NCI-H1436 (cell line): ENCODE measurements at places on chromosomes 5 and 9.

DNA sequence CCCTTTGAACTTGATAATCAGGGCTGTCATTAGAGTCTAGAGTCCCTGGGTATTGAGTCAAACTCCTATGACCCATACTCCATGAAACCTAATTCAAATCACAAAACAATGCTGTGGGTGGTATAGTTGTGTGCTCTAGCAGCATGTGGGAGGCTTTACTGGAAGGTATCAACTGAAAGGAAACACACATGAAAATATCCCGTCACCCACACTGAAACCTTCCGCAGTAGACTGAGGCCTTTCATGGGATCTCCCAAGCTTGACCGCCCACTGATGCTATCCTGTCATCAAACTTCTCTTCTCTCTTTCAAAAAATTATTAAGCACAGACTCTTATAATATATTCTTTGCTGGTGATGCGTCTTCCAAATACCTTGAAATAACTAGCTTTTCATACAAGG is 569.1 kb upstream of the MEF2C start:
- no peak for DNase-seq

DNA sequence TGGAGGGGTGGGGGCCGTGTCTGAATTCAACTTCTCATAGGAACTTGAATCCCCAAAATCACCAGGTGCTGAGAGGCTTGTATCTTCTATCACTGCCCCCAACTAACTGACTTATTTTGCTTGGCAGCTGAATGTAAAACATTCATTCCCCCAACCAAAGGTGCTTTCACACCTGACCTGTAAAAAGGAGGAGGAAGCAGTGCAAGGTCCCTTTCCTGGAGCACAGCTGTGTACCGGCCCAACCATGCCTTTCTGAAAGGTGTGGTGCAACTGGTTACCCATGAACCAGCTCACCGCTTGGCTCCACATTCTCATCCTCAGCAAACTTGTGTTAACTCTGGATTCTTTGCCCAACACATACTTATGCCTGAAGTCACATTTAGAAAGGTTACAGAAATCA is 34.7 kb downstream of the TMEM167A start:
- no peak for DNase-seq

DNA sequence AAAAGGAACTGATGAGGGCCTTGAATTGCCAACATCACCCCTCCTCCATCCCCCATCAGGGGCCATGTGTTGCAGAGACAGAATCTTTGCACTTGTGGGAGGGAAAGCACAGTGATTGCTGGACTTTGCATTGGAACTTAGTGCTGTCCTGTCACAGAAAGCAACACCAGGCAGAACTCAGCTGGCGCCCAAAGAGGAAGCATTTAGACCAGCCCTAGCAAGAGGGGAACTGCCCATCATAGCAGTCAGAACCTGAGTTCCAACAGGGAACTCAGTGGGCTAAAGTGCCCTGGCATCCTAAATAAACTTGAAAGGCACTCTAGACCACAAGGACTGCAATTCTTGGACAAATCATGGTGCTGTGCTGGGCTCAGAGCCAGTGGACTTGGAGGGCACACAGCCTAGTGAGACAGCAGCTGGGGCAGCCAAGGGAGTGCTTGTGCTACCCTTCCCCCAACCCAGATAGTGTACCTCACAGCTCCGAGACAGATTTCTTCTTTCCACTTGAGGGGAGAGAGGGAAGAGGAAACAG is 128.1 kb downstream of the ACTL7B start:
- no peak for DNase-seq

DNA sequence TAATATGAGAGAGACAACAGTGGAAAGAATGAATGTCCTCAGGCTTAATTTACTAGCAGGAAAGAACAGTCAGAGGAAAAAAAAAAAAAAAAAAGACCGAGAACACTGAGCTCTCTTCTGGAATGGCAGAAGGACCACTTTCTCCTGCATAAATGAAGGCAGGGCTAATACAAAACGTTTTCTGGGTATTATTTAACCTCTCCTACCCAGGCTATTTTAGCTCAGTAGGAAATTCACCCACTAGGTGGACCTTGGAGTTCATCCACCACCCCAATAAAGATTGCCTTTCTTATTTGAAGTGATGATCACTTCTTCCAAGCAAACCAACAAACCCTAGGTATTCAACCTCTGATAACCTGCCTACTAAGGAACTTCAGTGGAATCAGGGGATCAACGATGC is 3.7 kb downstream of the GLIS3 start:
- no peak for DNase-seq

DNA sequence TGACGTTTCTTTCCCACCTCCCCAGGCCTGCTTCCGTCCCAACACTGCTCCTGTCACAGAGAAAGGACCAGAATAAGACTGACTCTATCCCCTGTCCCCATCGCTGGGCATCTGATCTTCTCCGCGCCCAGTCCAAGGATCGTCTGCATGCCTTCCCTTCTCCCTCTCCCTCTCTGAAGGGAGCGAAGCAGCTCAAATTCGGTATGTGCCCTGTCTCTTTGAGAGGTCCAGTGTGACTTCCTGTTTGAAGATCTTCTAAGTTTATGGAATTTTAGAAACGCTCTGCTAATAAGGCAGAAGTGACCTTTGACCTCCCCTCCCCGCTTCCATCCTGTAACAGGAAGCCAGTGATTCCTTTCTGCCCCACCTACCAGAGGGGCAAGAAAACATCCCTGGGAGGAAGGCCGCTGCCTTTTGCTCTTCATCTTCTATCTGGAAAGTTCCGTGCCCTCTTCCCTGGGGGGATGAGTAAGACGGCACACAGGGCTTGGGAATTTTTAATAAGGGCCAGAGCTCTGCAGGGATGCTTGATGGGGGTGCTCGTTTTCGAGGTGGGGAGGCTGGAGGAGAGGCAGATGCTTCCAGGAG is 40.7 kb upstream of the RNU6ATAC start:
- DNase-seq: no peak

- DNase-seq: no peak
These were observed 63.7 kb downstream of the GLIS3 start for GRCh38 chr9:4235871-4236804.

- no peak for DNase-seq
These were observed 3.5 kb upstream of the HRH2 start for GRCh38 chr5:175654339-175654738.

DNA sequence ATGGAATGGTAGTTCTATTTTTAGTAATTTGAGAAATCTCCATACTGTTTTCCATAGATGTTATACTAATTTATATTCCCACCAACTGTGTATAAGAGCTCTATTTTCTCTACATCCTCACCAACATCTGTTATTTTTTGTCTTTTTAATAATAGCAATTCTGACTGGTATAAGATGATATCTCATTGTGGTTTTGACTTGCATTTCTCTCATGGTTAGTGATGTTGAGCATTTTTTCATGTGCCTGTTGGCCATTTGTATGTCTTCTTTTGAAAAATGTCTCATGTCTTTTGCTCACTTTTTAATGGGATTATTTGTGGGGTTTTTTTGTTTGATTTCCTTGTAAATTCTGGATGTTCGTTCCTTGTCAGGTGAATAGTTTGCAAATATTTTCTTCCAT is 154.4 kb downstream of the ZSWIM6 start:
- DNase-seq: no peak

DNA sequence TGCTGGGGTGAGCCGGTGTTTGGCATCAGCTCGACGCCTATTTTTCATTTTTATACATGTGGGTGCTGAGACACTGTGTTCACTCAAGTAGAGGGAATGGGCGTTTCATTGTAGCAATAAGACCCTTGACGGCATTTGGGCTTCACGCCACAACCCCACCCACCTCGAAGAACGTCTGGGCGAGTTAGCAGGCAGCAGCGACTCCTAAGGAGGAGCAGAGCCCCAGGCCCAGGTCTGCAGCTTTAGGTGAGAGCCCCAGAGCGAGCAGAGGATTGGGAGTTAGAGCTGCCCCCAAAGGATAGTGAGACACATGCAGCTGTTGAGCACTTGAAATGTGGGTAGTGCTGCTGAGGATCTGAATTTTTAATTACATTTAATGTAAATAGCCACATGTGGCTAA is 1.6 kb upstream of the ZFP62 start:
- no peak for DNase-seq

DNA sequence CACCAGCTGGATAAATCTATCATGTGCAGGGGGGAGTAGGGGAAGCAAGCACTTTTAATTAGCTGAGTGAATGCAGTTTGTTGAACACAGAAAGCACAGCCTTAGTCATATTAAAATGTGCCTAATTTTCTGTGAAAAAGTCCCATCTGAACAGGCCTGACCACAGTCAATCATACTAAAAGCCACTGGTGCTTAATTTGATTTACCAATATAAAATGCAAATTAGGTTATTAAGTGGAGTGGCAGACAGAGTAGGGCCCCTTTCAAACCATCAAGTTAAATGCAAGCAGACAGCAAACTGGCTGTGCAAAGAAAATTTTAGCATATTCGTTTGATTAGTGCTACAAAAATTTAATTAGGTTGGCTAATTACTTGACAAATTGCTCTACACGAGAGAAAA is 176.1 kb downstream of the ISL1 start:
- no peak for DNase-seq

DNA sequence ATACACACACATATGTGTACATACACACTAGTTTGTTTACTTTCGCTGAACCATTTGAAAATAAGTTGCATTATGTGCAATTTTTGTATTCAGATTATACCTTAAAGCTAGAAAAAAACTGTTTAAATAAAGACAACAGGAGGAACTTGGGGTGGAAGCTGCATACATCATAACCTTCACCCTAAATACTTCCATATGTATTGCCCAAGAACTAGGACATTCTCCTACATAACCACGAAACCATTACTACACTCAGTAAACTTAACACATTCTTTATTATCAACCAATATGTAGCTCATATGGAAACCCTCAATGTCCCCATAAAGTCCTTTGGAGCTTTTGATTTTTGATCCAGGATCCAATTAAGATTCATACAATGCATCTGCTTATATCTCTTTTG is 83.3 kb downstream of the GIN1 start:
- DNase-seq: no peak

DNA sequence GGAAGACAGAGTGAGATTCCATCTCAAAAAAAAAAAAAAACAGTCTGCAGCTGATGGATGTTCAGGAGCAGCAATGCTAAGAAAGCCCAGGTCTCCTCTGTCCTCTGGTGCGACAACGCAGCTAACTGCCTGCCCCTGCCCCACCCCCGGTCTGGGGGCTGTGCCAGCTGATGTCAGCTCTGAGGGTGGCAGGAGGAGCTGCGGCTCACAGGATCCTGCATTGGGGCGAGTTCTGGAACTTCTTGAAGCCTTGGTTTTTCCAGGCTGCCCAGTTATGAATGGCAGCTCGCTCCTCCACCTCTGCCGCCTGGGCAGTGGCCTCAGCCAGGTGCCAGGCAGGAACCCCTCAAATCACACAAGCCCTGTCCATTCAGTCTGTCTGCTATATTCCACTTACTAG is 113.5 kb downstream of the ROR2 start:
- DNase-seq: no peak

GRCh38 chr5:179120951-179121666 is 60.9 kb downstream of the ZNF354C start:
- DNase-seq: no peak

DNA sequence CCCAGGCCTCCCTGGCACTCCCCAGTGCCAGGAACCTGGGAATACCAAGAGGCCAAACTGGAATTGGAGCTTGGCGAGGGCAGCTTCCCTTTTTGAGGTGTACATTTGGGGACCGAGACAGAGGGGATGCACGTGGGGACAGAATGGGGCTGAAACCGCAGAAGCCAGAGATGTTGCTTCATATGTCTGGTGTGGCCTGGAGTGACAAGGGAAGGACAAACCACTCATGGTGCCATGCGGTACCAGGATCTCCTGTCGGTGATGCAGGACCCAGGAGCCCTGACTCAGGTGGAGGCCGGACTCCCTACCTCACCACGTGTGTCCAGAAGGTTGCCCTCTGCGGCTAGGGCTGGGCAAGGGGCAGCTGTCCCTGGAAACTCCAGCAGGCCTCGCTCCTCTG is 4.0 kb upstream of the CSF2 start:
- DNase-seq: no peak

- no peak for DNase-seq
These were observed 97.0 kb downstream of the MEF2C start for GRCh38 chr5:88785746-88786565.

GRCh38 chr9:23587903-23588302 is 238.1 kb downstream of the ELAVL2 start:
- no peak for DNase-seq

DNA sequence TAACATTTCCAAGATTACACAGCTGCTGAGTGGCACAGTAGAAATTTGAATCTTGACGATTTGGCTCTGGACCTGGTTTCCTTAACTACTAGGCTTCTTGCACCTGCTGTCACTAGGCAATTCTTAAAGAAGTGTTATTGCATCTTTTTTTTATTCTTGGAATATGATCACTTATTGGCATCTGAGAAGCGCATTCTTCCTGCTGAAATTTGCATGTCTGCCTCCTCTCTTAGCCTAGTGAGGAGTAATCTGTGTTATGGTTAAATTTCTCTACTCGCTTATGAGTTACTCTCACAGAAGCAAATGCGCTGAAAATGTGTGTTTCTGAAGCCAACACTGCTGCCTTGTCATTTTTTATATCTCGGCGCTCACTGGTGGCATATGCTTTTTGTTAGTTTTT is 89.3 kb downstream of the WDR41 start:
- DNase-seq: no peak

DNA sequence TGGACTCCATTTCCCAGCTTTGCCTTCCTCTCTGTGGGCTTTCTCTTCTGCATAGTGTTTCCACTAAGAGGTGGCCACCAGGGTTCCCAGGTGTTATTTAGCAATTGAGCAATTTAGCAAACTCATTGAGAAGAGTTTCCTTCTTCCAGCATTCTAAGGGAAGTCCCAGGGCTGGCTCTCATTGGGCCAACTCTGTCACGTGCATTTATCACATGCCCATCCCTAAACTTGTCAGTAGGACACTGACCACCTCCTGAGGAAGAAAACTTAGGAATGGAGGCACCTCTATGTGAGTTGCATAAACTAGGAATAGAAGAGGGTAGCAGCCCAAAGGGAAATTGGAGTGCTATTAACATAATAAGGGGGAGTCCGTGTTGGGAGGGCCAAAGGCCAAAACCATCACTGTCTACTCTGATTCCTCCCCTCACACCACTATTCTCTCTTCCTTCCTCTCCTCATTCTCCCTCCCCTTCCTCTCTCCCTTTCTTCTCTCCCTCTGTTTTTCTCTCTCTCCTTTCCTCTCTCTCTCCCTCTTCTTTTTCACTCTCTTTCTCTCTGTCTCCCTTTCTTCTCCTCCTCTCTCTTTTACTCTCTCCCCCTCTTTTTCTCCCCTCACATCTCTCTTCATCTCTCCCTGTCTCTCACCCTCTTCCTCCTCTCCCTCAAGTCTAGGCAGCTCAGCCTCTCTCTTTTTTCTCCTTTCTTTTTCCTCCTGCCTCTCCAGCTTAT is 213.4 kb downstream of the PALM2AKAP2 start:
- no peak for DNase-seq
